ENCODE measurements at places on chromosomes 12 and 14. TPM values are rescaled to one million over a fixed set of nuclear protein-coding genes. Genes with fewer than 3 reads are reported as not detected.

REM2 gene
- total RNA-seq = 0.32 TPM

SYNDIG1L gene
- 2.5 TPM for total RNA-seq

PPFIA2 gene
- not detected for total RNA-seq

RIMKLB gene
- 13.6 TPM for total RNA-seq

KRT73 gene
- total RNA-seq = not detected

SMIM41 gene
- total RNA-seq = 50.8 TPM

TSFM gene
- 28.4 TPM for total RNA-seq

RASAL1 gene
- total RNA-seq = not detected

MYF5 gene
- not detected for total RNA-seq

OR4E2 gene
- total RNA-seq = not detected

MIA2 gene
- 9.4 TPM for total RNA-seq

Measured in epithelial cell of alveolus of lung (primary cell).